Left renal cortex interstitium (tissue), 4 donors: ENCODE measurements at places on chromosomes 4 and X.

GRCh38 chrX:124506066-124506465, 159.7 kb downstream of the SH2D1A start:
- DNase-seq: no peak

DNA sequence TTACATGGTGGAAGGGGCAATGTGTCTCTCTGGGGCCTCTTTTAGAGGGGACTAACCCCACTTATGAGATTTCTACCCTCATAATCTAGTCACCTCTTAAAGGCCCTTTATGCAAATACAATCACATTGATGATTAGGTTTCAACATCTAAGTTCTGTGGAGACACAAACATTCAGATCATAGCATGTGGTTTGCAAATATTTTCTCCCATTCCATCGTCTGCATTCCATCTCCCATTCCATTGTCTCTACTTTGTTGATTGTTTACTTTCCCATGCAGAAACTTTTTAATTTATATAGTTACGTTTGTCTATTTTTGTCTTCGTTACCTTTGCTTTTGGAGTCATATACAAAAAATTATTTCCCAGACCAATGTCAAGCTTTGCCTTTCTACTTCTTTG, 927.5 kb upstream of the INTU start:
- DNase-seq: no peak

DNA sequence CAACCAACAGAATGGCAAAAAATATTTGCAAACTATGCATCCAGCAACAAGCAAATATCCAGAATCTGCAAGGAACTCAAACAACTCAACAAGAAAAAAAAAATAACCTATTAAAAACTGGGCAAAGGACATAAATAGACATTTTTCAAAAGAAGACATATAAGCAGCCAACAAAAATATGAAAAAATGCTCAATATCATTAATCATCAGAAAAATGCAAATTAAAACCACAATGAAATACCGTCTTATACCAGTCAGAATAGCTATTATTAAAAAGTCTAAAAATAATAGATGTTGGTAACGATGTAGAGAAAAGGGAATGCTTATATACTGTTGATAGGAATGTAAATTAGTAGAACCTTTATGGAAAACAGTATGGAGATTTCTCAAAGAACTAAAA, 53.4 kb downstream of the WDR19 start:
- no peak for DNase-seq

GRCh38 chrX:11374570-11374969, 81.4 kb downstream of the AMELX start:
- no peak for DNase-seq

- no peak for DNase-seq
These were observed 58.6 kb downstream of the TAB3 start for GRCh38 chrX:30830326-30830943.

DNA sequence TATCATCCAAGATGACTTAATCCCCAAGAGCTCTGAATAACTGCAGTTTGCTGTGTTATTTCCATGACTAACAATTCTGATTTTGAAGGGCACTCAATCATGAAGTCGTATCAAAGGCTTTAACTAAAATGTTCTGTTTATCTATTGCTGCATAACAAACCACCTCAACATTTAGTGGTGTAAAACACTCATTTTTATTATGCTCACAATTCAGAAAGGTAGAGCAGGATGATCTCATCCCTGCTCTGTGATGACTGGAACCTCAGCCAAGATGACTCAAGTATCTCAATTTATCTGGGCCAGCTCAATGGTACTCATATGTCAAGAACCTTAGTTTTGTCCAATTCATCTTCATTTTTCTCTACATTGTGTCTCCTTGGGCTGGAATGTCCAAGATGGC, 451.1 kb downstream of the PPARGC1A start:
- no peak for DNase-seq

GRCh38 chr4:39259571-39260330, 77.4 kb downstream of the WDR19 start:
- no peak for DNase-seq
